Activated CD8-positive, alpha-beta memory T cell treated with anti-CD3 and anti-CD28 coated beads for 36 hours (primary cell): ENCODE measurements at places on chromosomes 5 and 9. TPM values are rescaled to one million over a fixed set of nuclear protein-coding genes. Genes with fewer than 3 reads are reported as not detected.

The PCDHGA5 gene
- 0.06 TPM for total RNA-seq

The TEX53 gene
- not detected for total RNA-seq

The SLC25A2 gene
- 0.21 TPM for total RNA-seq

The ITK gene
- total RNA-seq: 156 TPM

The TMEM232 gene
- total RNA-seq: 0.73 TPM

The SV2C gene
- total RNA-seq: not detected

The SGCD gene
- total RNA-seq: 0.08 TPM

The CTSV gene
- 0.08 TPM for total RNA-seq

The GABRA6 gene
- not detected for total RNA-seq

The FYB1 gene
- 45.3 TPM for total RNA-seq

The ALDOB gene
- not detected for total RNA-seq

The CCNI2 gene
- total RNA-seq: 9.3 TPM

The INSYN2B gene
- not detected for total RNA-seq

The SPATA31C1 gene
- total RNA-seq: not detected

The PLPP7 gene
- total RNA-seq: 0.15 TPM

The WDR5 gene
- 63.6 TPM for total RNA-seq

The DMRT1 gene
- not detected for total RNA-seq

The ENTREP1 gene
- not detected for total RNA-seq

The LRRC19 gene
- total RNA-seq: not detected

The TAF9 gene
- 75.0 TPM for total RNA-seq

The PDE8B gene
- not detected for total RNA-seq

The MOB3B gene
- 0.40 TPM for total RNA-seq

The NRG2 gene
- total RNA-seq: 0.17 TPM

The ADAMTSL2 gene
- not detected for total RNA-seq

The FGF18 gene
- 0.13 TPM for total RNA-seq

The CNTNAP3B gene
- total RNA-seq: not detected

The CCL28 gene
- 12.1 TPM for total RNA-seq

The ARHGEF39 gene
- total RNA-seq: 12.6 TPM

The FOXD4L5 gene
- 0.15 TPM for total RNA-seq

The NUTM2G gene
- total RNA-seq: not detected

The GARIN3 gene
- 0.25 TPM for total RNA-seq

The AGXT2 gene
- total RNA-seq: not detected

The MPDZ gene
- total RNA-seq: not detected

The MORN5 gene
- total RNA-seq: not detected

The PCDHGB1 gene
- not detected for total RNA-seq

The HAND1 gene
- not detected for total RNA-seq

The CARD9 gene
- total RNA-seq: 2.7 TPM

The NR2F1 gene
- total RNA-seq: not detected

The SPAG8 gene
- total RNA-seq: 1.0 TPM

The STPG3 gene
- not detected for total RNA-seq

The CDKN2B-AS1 gene
- total RNA-seq: 0.67 TPM

The SHROOM1 gene
- total RNA-seq: 1.9 TPM

The PCDHGA12 gene
- total RNA-seq: 0.08 TPM

The CDO1 gene
- 0.29 TPM for total RNA-seq
